ENCODE measurements at places on chromosomes 7 and 10. TPM values are rescaled to one million over a fixed set of nuclear protein-coding genes. Genes with fewer than 3 reads are reported as not detected.

- no peak overlapping the region for H3K4me3 ChIP-seq
- H3K27ac ChIP-seq = no peak overlapping the region
- no peaks in the 10 kb centered on the region for H3K4me1 ChIP-seq
- H3K36me3 ChIP-seq = no peaks in the 10 kb centered on the region
- no peak for DNase-seq
These were observed 46.0 kb upstream of the HPS1 start for GRCh38 chr10:98492763-98493162.

DNA sequence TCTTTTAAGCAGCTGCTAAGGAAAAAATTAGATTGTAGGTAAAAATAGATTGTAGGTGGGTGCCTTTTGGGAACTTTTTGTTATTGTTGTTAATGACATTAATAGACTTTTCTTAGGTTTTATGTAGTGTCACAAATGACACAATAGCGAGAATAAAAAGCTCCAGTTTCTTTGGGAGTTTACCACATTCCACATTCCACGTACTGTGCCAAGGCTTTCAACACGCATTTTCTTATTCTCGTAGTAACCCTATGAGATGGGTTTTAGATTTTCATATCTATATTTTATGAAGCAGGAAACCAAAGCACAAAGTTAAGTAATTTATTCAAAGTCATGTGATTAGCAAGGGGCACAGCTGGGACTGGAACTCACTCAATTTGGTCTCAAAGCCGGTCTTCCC lies 103.8 kb downstream of the XRCC2 start:
- H3K36me3 ChIP-seq = no peaks in the 10 kb centered on the region
- no peak for DNase-seq
- no peaks in the 10 kb centered on the region for H3K4me1 ChIP-seq

DNA sequence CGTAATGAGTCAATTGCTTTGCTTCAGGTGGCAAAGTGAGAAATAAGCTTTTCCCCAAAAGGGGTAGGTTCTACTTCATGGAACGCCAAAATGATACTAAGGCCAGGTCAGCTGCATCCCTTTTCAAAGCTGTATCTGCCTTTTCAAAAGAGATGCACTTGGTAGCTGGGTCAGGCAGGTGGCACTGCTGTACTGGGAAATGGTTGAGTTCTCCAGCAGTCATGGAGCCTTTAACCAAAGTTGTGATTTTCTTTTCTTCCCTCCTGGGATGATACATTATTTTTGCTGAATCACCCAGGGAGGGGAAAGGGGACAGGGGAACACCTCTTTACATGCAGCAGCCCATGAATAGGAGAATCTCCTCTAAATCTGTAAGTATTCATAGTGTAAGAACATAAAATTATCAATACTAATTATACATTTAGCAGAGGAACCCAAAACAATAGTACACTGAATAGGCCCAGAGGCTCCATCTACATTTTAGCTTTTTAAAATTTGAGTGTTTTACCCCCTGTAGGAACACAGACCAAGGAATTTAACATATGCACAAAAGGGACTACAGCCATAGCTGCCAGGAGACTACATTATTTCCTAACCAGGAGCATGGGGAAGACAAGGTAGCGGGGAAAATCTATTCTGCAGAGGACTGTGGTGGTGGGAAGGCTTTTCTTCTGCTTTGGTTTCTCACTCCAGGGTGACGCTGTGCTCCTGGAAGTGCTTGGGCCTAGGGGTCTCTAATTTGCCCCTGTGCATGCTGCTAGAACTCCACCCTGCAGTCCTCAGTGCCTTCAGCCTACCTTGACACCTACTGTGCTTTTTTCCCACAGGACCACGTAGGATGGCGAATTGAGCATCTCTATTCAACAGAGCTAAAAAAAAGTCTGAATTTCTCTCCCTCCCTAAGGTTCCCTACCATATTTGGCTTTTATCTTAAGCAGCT lies 6.4 kb upstream of the GPR22 start:
- H3K27ac ChIP-seq = no peak overlapping the region
- peak; percentile 84 for DNase-seq
- H3K27me3 ChIP-seq = no peaks in the 10 kb centered on the region

- no peak overlapping the region for H3K27ac ChIP-seq
- H3K4me1 ChIP-seq = peaks cover 19% of the 10 kb centered on the region
- H3K27me3 ChIP-seq = no peaks in the 10 kb centered on the region
These were observed 13.6 kb downstream of the CLIP2 start for GRCh38 chr7:74302745-74303221.

DNA sequence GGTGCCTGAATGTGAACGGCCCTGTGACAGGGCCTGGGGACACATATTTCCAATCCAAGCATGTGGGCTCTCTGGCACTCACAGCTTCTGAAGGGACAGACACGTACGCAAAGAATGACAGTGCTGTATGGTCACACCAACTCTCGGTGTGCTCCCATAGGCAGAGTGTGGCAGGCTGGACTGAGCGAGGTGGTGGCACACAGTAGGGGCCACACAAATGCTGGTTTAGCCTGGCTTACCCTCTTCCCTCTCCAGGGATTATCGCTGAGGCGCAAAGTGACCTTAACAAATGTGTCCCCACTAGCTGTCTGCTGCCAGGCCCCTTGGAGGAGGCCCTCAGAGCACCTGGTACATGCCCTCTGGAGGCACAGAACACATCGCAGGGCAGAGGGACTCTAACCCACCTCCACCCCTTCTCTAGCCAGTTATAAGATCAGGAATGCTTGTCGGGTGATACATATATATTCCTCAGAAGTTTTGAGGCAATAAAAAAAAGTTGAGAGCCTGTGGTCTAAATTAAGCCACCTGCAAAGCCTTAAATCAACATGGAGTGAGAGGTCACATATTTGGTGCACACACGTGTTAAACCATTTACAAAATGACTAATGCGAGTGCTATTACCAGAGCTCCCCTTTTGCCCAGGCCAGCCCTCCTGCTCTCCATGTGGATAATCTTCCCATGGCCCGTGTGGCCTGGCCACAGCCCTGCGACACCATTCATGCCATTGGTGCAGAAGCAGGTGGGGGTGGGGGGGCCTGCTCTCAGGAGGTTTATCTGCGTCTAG lies 262.8 kb upstream of the GRB10 start:
- no peak overlapping the region for H3K27ac ChIP-seq
- H3K27me3 ChIP-seq = no peaks in the 10 kb centered on the region
- H3K4me1 ChIP-seq = peaks cover 7% of the 10 kb centered on the region
- H3K36me3 ChIP-seq = no peaks in the 10 kb centered on the region
- peak; percentile 67 for DNase-seq

GRCh38 chr7:133674079-133674763 lies 421.3 kb downstream of the EXOC4 start:
- no peak overlapping the region for H3K4me3 ChIP-seq
- H3K27ac ChIP-seq = no peak overlapping the region
- no peaks in the 10 kb centered on the region for H3K27me3 ChIP-seq
- no peaks in the 10 kb centered on the region for H3K4me1 ChIP-seq

GRCh38 chr7:356087-356486 lies 66.1 kb downstream of the FOXL3 start:
- no peaks in the 10 kb centered on the region for H3K4me1 ChIP-seq
- H3K36me3 ChIP-seq = no peaks in the 10 kb centered on the region
- no peak for DNase-seq

- no peaks in the 10 kb centered on the region for H3K36me3 ChIP-seq
- H3K4me3 ChIP-seq = peak overlapping the region; percentile 54
- peaks cover 5% of the 10 kb centered on the region for H3K4me1 ChIP-seq
- peaks cover 20% of the 10 kb centered on the region for H3K27me3 ChIP-seq
These were observed 73.4 kb upstream of the KCNMA1 start for GRCh38 chr10:77710759-77711682.

The EPO gene
- not detected for total RNA-seq

GRCh38 chr10:72834183-72834825 lies 59.2 kb upstream of the OIT3 start:
- H3K27ac ChIP-seq = no peak overlapping the region
- peaks cover 21% of the 10 kb centered on the region for H3K4me1 ChIP-seq

GRCh38 chr7:112145206-112145605 lies 61.0 kb downstream of the DOCK4 start:
- H3K4me3 ChIP-seq = no peak overlapping the region
- H3K36me3 ChIP-seq = no peaks in the 10 kb centered on the region
- no peaks in the 10 kb centered on the region for H3K27me3 ChIP-seq
- no peaks in the 10 kb centered on the region for H3K4me1 ChIP-seq
- H3K27ac ChIP-seq = no peak overlapping the region
- no peak for DNase-seq

The CUZD1 gene
- not detected for total RNA-seq

DNA sequence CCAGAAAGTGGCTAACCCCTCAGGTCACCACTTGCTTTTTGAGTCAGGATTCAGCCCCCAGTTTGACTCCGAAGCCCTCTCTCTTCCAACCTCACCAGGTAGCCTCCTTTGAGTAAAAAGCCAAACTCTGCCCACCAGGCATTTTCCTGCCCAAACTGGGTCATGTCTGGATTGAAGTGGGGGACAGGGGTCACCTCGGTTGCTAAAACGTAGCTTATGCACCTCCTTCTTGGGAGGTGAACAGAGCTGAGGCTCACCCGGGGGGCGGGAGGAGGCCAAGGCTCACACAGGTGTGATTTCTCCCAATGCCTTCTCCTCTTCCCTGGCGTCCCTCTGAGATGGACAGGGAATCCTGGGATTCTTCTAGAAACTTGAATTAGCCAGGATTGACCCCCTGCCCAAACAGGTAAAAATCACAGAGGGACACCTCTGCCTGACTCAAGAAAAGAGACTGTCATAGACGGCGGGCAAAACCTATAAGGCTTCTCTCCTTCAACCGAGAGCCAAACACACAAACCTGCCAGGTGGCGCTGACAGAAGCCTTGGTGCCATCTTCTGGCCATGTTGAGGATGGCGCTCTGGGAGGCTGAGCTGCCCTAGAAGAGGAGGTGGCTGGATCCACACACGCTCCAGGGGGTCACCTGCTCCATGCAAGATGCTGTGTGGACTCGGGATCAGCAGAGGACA lies 51.6 kb downstream of the PRLHR start:
- no peaks in the 10 kb centered on the region for H3K36me3 ChIP-seq
- H3K27ac ChIP-seq = no peak overlapping the region
- DNase-seq = peak; percentile 64
- peaks cover 28% of the 10 kb centered on the region for H3K27me3 ChIP-seq

DNA sequence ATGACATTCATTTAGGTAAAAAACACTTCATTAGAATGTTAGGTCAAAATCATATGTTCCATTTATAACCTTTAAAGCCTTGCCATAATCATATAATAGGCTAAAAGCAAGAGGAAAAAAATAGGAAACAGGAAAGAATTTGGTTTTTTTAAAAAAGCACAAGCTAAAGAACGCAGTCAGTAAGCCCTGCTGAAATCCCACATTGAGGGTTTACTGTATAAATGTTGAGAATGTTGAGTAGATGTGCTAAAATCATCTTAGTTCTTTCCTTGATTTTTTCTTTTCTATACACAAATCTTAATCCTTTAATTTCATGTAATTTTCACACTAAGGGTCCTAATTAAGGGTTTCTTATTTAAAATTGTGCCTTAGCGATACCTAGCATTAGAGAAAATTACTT lies 133.0 kb downstream of the TSPAN12 start:
- H3K36me3 ChIP-seq = no peaks in the 10 kb centered on the region
- H3K4me3 ChIP-seq = no peak overlapping the region
- H3K27me3 ChIP-seq = no peaks in the 10 kb centered on the region

The MRC1 gene
- 50.3 TPM for total RNA-seq

DNA sequence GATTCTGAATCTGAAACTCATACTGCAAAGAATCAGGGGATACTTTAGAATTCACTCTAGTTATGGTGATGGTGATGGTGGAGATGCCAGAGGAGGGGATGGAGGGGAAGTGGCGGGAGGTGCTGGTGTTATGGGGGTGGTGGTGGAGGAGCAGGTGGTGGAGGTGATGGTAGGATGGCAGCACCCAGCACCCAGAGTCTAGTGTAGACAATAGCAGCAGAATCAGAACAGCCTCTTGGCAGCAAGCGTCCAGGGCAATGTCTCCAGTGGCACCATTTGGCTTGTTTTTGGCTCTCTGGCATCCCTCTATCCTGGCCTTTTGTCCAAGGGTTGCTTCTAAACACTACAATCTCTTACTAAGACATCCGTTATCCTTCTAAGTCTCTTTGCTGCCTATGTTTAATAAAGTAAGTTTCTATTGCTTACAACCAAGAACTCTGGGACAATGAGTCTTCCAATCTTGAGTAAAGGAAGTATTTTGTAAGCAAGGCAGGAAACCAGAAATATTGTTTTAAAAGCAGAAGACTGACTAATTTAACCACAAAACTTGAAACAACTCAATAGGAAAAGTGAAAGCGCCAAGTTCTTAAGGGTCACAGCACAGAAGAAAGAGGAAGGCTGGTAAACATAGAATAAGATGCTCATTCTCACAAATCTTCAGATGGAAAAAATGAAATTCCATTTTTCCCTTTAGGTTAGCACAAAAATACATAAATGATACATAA lies 42.4 kb upstream of the GDF10 start:
- no peaks in the 10 kb centered on the region for H3K27me3 ChIP-seq
- no peak overlapping the region for H3K27ac ChIP-seq
- no peaks in the 10 kb centered on the region for H3K4me1 ChIP-seq
- DNase-seq = no peak
- H3K4me3 ChIP-seq = no peak overlapping the region
- no peaks in the 10 kb centered on the region for H3K36me3 ChIP-seq

The TMEM270 gene
- not detected for total RNA-seq

The ZCCHC24 gene
- 18.8 TPM for total RNA-seq

The TRPV5 gene
- total RNA-seq = not detected

GRCh38 chr10:104391150-104391968 lies 37.7 kb downstream of the CFAP58 start:
- H3K36me3 ChIP-seq = no peaks in the 10 kb centered on the region
- peaks cover 9% of the 10 kb centered on the region for H3K4me1 ChIP-seq
- no peak overlapping the region for H3K27ac ChIP-seq
- H3K27me3 ChIP-seq = no peaks in the 10 kb centered on the region
- no peak overlapping the region for H3K4me3 ChIP-seq

The MMD2 gene
- not detected for total RNA-seq

- H3K4me1 ChIP-seq = no peaks in the 10 kb centered on the region
- no peak overlapping the region for H3K4me3 ChIP-seq
- no peak overlapping the region for H3K27ac ChIP-seq
- H3K27me3 ChIP-seq = peaks cover 9% of the 10 kb centered on the region
- no peak for DNase-seq
These were observed 287.9 kb upstream of the PODXL start for GRCh38 chr7:131844369-131844768.

- no peaks in the 10 kb centered on the region for H3K36me3 ChIP-seq
- H3K4me3 ChIP-seq = no peak overlapping the region
- H3K27me3 ChIP-seq = no peaks in the 10 kb centered on the region
- DNase-seq = no peak
- no peaks in the 10 kb centered on the region for H3K4me1 ChIP-seq
These were observed 219.2 kb upstream of the C7orf33 start for GRCh38 chr7:148371280-148371937.

DNA sequence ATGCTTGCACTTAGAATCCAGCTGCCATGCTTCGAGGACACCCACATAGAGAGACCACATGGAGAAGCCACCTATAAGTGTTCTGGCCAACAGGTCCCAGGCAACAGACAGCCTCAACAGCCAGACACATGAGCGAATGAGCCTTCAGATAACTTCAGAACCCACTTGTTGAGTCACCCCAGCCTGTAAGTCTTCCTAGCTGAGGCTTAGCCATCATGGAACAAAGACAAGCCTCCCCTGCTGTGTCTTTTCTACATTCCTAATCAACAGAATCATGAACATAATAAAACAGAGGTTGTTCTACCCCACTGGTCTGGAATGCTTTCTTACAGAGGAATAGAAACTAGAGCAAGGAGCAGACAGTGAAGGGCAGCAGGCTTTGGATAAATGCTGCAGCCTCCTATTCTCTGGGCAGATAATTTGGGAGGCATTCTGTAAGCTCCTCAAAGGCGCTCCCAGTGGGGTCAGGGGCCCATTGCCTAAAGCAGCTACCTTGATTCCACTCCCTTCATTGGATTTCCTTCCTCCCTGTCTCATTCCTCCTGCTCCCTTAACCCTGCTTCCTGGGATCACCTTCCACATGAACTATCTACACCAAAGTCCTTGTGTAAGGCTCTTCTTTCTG lies 4.6 kb downstream of the TLL2 start:
- H3K4me1 ChIP-seq = peaks cover 17% of the 10 kb centered on the region
- no peak for DNase-seq
- H3K36me3 ChIP-seq = no peaks in the 10 kb centered on the region
- peaks cover 17% of the 10 kb centered on the region for H3K27me3 ChIP-seq
- H3K4me3 ChIP-seq = no peak overlapping the region
